ENCODE measurements at places on chromosomes 3 and 15.

- no peak for DNase-seq
Measured at GRCh38 chr15:68574629-68575028, 4.2 kb upstream of the CORO2B start.

DNA sequence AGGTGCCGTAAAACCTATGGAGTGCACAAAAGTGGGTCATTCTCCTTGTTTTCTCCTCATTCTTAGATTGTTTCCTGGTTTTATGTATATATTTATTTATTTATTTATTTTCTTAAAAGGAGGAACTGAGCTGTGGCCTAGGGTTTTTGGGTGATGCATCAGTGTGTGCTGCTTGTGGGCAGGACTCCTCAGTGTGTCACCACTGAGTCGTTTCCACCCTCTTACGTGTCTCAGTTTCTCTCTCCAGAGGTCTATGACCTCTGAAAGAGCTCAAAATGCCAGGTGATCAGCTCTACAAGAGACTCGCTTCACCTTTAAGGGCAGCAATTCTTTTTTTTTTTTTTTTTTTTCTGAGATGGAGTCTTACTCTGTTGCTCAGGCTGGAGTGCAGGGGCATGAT, 72.9 kb downstream of the CD200 start:
- no peak for DNase-seq

DNA sequence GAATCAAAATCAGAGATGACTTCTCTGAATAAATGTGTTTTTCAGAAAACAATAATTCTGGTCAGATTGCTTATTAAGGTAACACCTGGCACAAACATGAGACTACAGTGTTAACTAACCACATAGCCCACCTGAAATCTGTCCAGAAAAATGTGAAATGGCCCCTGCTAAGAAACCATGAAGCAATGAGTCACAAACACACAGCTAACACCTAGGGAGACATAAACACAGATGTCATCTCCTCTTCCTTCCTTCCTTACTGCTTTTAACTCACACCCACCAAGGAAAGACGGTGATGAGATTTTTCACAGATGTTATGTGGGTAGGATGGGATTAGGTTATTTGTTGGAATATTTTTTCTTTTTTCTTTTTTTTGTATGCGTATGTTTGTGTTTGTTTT, 315.0 kb upstream of the STAC start:
- no peak for DNase-seq

GRCh38 chr3:106204160-106204868, 335.5 kb upstream of the CBLB start:
- peak; percentile 81 for DNase-seq

DNA sequence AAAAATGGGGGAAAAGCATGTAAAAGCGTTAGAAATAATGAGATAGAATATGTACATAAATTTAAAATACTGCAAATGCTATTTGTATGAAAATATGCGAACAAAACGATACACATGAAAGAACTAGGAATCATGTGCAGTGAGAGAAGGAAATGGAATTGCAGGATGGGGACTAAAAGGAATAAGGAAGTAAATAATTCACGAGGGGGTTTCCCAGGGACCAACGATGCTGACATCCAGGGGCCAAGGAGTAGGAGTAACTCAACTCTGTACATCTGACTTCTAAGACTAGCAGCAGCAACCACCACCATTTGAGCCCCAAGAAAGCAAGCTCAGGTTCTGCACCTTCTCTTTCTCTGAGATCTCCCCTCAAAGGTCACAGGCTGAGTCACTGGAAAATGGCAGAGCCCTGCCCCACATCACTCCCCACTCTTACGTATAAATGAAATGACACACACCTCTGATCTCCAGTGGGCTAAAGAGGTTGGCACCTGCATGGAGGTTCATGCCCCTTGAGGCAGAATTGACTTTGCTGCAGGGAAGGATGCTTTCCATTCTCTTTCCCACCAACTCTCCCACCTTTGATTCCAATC, 100.0 kb upstream of the DLG1 start:
- peak; percentile 45 for DNase-seq

DNA sequence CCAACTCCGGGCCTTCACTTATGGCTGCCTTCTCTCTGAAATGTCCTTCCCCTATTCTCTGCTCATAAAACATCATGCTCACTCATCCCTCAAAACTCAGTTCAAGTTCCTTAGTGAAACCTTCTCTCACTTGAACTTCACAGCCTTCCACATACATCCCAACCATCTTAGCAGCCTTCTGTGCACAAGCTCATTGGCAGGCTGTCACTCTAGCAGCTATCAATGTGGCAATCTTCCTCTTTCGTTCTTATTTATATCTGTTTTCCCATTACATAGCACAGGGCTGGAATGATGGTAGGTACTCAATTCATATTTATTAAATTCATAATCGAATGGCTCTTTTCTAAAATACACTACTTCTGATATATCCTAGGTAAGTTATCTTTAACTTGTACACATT, 66.4 kb upstream of the MCTP2 start:
- no peak for DNase-seq

- no peak for DNase-seq
Measured at GRCh38 chr15:100291106-100291505, 50.7 kb downstream of the ADAMTS17 start.

DNA sequence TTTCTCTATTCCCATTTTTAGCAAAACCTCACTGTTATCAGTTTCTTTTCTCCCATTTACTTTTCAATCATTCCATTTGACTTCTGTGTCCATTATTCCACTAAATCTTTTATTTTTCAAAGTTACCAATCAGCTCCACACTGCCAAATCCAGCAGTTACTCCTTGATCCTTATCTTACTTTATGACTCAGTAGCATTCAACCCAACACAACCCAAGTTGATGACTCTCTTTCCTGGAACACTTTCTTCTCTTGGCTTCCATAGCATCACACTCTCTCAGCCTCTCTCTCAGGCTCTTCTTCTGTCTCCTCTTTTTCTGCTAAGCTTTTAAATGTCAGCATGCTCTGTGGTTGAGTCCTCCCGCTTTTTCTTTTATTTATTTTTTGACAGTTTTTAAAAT, 36.3 kb downstream of the RASGRP1 start:
- DNase-seq: no peak
